ENCODE measurements at places on chromosomes 12 and 14.

GRCh38 chr12:40942326-40942725 lies 245.8 kb upstream of the PDZRN4 start:
- H3K4me3 ChIP-seq: no peak overlapping the region
- no peak overlapping the region for H3K27ac ChIP-seq
- no peak for DNase-seq
- H3K4me1 ChIP-seq: no peaks in the 10 kb centered on the region
- H3K27me3 ChIP-seq: no peaks in the 10 kb centered on the region
- H3K36me3 ChIP-seq: no peaks in the 10 kb centered on the region

DNA sequence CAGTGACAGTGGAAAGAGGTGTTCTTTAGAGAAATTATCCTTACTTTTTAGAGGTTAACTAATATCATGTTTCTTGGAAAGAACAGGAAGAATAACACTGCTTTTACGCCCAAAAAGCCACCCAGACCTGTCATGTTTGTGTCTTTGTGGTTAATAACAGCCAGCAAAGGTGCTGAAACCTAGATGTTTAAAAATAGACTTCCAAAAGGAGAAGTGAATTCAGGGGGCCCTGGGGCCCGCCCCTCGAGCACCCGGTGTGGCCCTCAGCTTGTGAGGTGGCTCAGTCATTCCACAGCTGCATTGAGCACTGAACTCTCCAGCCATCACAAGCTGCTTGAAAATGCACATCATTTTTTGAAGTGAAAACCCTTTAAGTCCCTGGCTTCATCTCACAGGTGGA lies 20.8 kb upstream of the AMN start:
- no peak for DNase-seq
- H3K27ac ChIP-seq: no peak overlapping the region
- H3K4me1 ChIP-seq: no peaks in the 10 kb centered on the region
- H3K4me3 ChIP-seq: no peak overlapping the region

- H3K4me3 ChIP-seq: peak overlapping the region; percentile 60
- peaks cover 3% of the 10 kb centered on the region for H3K36me3 ChIP-seq
- H3K4me1 ChIP-seq: peaks cover 36% of the 10 kb centered on the region
- peak; percentile 87 for DNase-seq
Measured at GRCh38 chr12:48996794-48997718, 2.1 kb downstream of the DDN start.

- no peak for DNase-seq
- no peak overlapping the region for H3K27ac ChIP-seq
- H3K36me3 ChIP-seq: no peaks in the 10 kb centered on the region
Measured at GRCh38 chr12:83763425-83763824, 1076.7 kb downstream of the TMTC2 start.

- no peaks in the 10 kb centered on the region for H3K27me3 ChIP-seq
- H3K27ac ChIP-seq: no peak overlapping the region
- H3K4me3 ChIP-seq: no peak overlapping the region
- H3K36me3 ChIP-seq: no peaks in the 10 kb centered on the region
- no peaks in the 10 kb centered on the region for H3K4me1 ChIP-seq
Measured at GRCh38 chr12:126644236-126645020, 1579.2 kb downstream of the AACS start.

DNA sequence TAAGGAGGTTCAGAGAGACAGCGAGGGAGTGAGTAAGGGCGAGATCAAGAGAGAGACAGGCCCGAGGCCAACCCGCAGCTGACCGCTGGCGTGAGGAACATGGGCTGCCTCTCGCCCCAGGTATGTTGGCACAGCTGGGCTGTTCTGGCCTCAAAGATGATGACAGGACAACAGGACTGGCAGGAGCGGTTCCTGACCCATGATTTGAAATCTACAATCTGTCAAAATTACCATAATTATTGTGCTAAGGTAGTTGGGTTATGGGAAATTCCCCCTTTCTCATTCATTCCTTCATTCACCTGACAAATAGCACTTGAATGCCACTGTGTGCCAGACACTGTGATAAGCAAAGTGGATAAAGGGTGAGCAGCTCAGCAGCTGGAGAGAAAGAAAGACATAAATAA lies 5.1 kb upstream of the ENDOU start:
- H3K27ac ChIP-seq: no peak overlapping the region
- H3K27me3 ChIP-seq: no peaks in the 10 kb centered on the region
- no peaks in the 10 kb centered on the region for H3K36me3 ChIP-seq
- no peak overlapping the region for H3K4me3 ChIP-seq
- peaks cover 3% of the 10 kb centered on the region for H3K4me1 ChIP-seq
